NCI-H2227 treated with DMSO at 0.1 percent for 48 hours (cell line): ENCODE measurements at places on chromosomes 16 and 17.
A peak's percentile ranks its signal among the peaks of the same experiment; 100 is the strongest.

DNA sequence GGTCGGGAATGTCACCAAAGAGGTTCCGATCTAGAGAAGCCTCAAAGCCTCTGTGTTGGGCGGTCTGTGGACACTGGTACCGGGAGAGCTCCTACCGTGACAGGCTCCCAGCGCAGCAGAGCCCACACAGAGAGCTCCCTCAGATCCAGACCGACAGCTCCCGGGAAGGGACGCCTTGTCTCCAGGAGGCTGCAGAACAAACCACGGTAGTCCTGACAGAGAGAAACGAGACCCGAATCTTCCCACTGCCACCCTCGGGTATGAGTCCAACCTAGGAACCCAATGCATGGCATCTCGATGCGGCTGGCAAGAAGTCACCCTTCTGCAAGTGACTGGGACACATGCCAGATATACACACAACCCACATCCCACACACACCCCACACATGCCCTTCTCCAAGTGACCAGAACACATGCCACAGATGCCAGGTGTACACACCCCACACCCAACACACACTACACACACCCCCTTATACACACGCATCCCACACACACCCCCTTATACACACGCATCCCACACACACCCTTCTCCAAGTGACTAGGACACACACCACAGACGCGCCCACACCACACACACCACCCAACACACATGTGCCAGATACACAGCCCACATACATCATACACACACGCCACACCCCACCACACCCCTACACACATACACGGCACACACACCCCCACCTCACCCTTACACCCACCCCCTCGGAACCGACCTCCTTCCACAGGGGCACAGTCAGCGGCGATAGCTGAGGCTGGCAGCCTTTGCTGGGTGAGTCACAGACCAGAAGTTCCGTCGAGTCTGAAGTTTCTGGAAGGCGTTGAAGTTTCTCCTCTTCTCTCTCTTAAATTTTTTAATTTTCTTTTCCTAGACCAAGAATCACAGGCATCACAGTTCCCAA lies 15.9 kb upstream of the CYTH1 start:
- no peak for DNase-seq

GRCh38 chr16:50676684-50677225 lies 4.4 kb downstream of the SNX20 start:
- no peak for DNase-seq

DNA sequence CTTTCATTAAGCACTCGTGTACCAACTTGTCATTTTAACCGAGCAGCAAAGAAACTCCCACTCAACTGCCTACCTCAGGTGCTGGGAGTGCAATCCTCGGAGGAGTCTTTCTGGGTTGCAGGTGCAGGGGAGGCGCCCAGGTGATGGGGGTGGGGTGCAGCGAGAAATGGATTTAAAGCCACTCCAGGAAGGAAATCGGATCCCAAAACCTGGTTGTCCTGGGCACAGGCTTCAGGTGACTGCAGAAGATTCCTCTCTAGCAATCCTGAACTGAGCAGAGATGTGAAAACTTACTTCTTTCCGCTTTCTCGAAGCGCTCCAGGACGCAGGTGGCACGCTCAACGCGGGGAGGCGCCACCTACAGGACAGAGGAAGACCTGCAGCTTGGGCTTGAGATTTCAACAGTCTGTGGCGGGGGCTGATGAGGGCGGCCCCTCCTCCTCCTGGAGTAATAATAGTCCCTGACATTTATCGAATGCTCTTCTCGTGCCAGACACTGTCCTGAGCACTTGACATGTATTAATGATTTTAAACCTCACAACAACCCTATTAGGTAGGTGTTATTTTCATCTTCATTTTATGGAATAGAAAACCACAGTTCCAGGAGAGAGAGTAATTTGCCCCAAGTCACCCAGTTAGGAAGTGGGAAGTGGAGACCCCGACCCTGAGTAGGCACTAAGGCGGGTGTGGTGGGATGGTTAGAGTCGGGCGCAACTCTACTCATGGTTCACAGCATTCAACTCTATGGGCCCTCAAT lies 27.2 kb upstream of the SKAP1 start:
- DNase-seq: peak; percentile 61

DNA sequence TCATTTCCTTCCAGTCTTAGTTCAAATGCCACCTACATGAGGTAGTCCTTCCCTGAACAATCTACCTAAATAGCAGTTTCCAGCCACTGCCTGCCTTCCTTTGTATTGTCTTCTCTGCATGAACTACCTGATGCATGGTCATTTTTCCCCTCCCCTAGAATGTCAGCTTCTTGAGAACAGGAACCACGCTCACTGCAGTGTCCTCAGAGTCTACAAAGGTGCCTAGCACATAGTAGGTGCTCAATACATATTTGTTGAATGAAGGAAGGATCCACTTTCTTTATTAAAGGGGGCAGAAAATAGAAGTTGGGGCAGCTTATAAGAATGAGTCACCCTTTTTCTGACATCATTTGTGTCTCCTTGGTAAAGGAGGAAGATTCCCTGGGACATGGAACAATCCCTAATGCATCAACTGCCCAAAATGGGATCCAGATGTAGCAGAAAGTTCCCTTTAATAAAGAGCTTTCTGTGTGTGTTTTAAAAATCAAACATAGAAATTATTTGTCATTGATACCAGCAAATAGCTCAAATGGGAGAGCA lies 4.4 kb upstream of the CYLD start:
- no peak for DNase-seq

- DNase-seq: no peak
Observed at GRCh38 chr17:17896746-17897145, 60.0 kb upstream of the SREBF1 start.

- DNase-seq: no peak
Observed at GRCh38 chr17:75173526-75173925, 9.2 kb downstream of the SUMO2 start.

GRCh38 chr17:48725004-48725287 lies 2.0 kb downstream of the PRAC2 start:
- no peak for DNase-seq

DNA sequence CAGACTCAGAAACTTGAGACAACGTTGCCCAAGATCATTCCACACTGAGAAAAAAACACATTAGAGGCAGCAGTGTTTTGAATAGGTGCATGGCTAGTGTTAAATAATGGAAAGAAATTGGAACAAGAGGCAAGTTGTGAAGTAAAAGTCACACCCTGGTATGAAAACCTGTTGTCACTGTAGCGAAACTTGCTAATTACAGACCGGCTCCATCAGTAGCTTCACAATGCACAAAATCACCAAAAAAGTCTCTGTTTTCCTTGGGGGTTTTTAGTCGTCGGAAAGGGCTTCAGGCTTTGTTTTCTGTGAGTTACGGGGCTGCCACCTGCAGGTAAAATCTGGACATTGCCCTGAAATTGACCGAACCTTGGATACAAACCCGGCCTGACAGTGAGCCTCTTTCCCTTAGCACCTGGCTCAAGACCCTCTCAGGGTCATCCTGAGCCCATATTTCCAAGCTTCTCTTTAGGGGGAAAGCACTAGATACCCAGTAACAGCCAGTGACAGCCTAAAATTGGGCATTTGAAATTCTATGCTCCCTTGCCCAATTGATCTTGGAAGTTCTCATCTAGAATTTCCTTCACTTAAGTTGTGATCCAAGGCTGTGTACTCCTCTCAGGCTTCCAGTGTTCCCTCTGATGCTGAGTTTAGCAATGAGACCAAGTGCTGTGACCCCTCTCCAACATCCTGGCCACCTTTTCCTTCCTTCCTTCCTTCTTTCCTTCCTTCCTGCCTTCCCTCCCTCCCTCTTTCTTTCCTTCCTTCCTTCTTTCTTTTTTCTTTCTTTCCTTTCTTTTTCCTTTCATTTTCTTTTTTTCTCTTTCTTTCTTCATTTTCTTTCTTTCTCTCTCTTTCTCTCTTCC lies 7.2 kb upstream of the GRB2 start:
- DNase-seq: peak; percentile 73

GRCh38 chr16:83554096-83554495 lies 253.7 kb upstream of the HSBP1 start:
- DNase-seq: no peak

- DNase-seq: no peak
Observed at GRCh38 chr17:38569701-38570512, 35.8 kb downstream of the SRCIN1 start.

DNA sequence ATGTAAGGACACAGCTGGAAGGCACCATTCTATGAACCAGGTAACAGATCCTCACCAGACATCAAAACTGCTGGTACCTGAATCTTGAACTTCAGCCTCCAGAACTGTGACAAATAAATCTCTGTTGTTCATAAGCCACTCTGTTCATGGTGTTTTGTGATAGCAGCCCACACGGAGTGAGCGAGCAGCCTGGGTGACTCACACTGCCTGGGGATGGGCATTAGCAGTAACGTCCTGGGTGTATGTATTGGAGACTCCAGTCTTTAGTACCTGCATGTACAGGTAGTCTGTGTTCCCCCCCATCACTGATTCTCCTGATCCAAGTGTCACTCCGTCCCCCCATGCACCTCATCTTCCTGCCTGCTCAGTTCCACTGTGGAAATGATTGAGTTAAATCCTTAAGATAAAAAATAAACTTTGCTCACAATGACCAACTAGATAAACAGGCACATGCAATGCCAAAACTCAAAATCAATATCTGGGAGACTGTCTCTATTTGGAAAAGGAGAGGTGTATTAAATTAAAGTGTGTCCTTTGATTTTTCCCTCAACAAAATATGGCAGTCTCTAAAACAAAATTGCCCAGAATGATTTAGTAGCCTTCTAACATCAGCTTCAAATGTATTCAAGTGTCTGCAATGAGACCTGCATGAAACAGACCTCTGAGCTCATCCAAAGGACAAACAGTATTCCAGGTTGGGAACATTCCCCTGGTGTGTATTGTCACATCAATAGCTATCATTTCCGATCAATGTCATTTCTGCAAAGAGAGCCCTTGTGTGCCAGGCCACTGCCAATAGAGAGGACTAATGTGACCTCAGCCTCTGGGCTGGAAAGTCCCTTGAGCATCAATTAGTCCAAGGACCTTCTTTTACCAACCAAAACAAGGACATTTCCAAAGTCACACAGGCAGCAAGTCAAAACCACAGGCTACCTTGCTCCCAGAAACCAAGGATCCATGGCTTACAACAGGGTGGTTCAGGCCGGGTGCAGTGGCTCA lies 12.2 kb upstream of the VAT1L start:
- no peak for DNase-seq

GRCh38 chr16:51665436-51665998 lies 514.4 kb upstream of the SALL1 start:
- DNase-seq: no peak

DNA sequence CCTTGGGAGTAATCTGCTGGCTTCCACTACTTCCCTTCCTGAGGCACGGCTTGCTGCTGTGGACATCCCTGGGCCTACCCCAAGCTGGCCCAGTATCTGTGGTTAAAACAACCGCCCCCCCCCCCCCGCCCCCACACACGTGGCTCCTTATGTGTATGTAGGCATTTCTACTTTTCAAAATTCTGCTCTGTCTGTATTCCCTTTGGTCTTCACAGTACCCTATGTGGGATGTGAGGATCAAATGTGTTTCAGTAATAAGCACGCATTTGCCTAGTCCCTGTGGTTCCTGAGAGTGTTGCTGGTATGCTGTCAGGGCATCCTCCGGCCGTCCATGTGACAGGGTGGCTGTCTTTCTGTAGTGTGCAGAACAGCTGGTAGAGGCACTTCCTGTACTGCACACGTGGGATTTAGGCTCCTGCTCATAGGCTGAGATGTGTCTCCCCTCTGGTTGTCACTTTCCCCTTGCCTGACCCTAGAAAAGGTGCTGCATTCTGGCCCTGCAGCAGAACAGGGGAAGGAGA lies 2.2 kb downstream of the NT5M start:
- no peak for DNase-seq

- no peak for DNase-seq
Observed at GRCh38 chr16:50967827-50968612, 183.1 kb downstream of the SALL1 start.

DNA sequence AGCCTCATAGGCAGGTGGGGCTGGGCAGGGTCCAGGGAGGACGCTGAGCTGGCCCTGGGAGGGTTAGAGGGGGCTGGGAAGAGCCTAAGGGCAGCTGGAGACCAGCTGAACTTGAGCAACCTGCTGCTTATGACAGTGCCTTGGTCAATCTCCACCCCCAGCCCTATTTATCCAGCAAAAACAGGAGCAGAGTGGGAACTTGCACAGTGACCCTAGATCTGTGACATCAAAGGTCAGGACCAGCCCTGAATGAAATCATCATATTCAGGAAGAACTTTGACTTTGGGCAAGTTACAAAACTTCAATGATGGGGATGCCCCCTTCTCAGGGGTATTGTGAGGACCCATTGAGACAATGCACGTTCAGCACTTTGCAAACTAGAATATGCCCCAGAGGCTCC lies 9.4 kb downstream of the CD300LF start:
- DNase-seq: no peak

GRCh38 chr17:61253937-61254574 lies 145.6 kb upstream of the TBX2 start:
- DNase-seq: no peak

GRCh38 chr17:58328195-58329034 lies at the start of gene TSPOAP1:
Gene TSPOAP1 (minus strand): TSS chr17:58328795. CDS start chr17:58327920, 875 bp downstream.
- DNase-seq: peak; percentile 68

DNA sequence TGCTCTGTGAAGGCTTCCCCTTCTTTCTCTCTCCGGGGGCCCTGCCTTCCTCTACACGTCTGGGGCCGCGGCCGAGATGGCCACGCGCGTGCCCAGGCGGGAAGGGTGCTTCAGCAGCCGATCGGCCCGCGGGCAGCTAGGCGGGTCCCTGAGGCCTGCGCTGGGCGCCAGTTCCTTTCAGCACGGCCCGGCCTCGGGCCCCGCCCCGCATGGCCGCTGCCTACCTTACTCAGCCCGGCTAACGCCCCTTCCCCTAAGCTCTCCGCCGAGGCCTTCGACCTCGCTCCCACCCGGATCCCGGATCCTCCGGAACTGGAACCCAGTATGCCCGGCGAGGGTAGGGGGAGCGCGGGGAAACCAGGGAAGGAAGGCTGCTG lies 335 bp downstream of the TMEM11 start:
- DNase-seq: no peak

DNA sequence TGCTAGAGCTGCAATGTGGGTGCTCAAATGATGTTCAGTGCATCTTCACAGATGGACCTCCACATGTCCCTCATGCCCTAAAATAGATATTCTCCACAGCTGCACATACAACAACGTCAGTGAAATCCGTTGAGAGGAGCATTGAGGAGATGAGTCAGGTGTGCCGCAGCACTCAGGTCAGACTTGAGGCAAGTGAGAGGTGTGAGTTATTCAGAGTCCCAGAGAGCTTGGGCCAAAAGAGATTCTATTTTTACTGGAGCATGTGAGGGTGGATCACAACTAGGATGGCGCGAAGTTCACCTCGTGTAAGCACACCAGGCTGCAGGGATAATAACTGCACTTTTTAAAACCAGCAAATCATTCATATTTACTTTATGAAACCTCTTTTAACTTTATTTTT lies 645.3 kb downstream of the MAF start:
- DNase-seq: no peak

DNA sequence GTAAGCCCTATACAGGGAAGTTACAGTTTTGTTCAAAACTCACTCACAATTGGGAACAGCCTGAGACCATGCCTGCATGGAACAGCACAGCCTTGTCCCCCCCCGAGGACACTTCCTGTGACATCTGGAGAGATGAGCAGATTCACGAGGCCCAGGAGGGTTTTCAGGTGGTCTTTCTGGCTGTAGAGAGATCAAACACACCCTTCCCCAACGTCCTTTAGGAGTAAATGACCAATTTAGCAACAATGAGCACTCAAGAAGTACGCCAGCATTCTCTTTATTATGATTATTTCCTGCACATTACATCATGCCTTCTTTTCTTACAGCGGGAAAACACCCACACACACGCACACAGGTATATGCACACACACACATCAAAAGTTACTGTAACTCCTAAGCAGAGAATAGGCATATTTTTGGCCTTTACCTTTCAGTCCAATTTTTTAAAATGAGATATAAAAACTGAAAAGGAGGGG lies 39.0 kb downstream of the ADCY9 start:
- no peak for DNase-seq
